Activated naive CD8-positive, alpha-beta T cell treated with anti-CD3 and anti-CD28 coated beads for 36 hours (primary cell): ENCODE measurements at places on chromosomes 11 and 22.

- DNase-seq, result peak; percentile 82
Measured at GRCh38 chr11:122850076-122850631, 11.9 kb downstream of the CRTAM start.

DNA sequence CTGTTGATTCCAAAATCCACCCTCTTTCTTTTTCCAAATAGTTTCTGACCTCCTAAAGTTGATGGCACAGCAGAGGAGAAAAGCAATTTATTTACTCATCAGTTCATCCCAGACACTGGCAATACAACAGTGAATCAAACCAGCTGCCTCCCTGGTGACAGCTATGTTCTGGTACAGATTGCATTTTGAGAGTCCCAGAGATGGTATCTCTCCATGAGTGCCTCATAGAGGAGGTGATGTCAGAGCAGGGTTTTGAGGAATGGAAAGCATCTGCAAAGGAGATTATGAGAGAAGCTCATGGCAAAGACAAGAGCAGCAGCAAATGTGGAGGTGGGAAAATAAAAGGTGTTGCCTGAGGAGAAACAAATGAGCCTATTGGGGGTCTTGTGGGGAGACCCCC, 377.2 kb downstream of the MN1 start:
- DNase-seq, result no peak

- no peak for DNase-seq
Measured at GRCh38 chr22:26409719-26410335, 19.2 kb upstream of the ASPHD2 start.

DNA sequence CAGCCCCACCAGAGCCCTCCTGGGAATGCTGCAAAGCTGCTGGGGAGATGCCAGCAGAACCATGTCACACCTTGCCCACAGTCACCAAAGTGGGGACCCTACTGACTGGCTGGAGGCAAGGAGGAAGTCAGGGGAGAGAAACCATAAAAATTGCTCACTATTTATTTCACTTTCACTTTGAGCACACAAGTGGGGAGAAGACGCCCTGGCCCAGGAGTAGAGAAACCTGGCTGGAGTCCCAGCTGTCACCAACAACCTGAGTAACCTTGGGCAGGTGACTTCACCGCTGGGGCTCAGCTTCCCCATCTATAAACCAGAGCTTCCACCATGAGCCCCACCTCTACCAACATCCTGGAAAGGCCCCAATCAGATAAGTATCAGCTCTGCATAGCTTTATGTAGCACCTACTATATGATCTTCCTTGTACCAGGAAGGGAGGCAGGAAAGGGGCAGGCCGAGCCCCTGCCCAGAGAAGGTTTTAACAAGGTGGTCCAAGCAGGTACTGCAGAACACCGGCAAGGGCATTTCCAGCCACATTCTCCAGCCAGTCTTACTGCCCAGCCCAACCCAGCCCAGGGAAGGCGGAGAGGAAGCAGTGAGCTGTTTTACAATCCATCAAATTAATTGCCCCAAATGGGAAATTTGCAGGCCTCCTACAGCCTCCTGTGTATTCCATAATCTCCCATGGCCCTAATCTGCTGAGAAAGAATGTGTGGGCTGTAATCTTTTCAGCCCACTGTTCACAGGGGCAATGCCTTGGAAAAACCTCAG, 27.6 kb downstream of the PLEKHA7 start:
- peak; percentile 74 for DNase-seq

- DNase-seq, result no peak
Measured at GRCh38 chr22:44880610-44881290, 128.4 kb downstream of the ARHGAP8 start.

GRCh38 chr11:62788991-62789390, 1.8 kb downstream of the TMEM179B start:
- no peak for DNase-seq

DNA sequence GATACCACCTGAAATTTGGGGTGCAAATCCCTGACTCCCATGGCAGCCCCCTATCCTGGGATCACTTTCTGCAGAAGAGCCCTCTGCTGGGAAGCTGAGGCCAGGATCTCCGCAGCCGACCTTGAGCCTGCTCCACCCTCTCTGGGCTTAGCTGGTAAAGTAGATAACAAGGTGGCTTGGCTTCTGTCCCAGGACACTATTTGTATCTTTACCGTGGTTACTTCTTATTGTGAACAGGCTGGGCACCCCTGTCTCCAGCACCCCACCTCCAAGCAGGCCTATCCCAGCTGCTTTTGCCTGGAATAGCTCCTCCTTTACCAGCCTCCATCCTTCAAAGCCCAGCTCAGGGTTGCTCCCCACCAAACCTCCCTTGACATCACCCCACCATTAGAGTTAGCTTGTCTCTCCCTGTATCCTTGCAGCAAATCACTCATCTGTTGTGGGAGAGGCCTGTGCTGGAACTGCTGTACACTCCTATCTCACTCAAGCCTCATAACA, 35.2 kb upstream of the P2RY2 start:
- no peak for DNase-seq

GRCh38 chr11:6410695-6411430, 8.0 kb downstream of the APBB1 start:
- DNase-seq, result no peak

DNA sequence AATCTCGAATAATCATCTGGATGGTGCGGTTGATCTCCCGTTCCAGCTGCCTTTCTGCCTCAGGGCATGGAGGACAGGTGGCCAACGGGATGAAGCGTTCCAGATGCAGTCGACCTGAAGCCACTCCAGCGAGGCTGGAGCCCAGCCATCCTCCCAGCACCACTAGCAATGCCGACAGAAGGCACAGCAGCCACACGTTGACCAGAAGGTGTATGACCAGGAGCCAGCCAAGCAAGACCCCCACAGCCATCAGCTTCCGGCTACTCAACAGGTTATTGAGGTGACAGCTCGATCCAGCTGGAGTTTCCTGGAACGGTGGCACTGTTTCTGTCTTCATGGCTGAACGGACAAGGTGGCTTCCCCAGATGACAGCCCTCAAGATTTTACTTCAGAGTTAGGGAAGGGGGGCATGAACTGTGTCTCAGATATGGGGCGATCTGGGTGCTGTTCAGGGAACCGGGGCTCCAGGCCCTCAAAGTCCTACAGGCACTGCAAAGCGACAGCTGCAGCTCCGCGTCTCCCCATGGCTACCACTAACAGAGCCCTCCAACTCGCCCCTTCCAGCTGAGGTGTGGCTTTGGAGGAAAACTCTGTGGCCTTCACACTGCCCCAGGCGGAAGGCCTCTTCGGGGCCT, 559 bp downstream of the SNX19 start:
- DNase-seq, result no peak

DNA sequence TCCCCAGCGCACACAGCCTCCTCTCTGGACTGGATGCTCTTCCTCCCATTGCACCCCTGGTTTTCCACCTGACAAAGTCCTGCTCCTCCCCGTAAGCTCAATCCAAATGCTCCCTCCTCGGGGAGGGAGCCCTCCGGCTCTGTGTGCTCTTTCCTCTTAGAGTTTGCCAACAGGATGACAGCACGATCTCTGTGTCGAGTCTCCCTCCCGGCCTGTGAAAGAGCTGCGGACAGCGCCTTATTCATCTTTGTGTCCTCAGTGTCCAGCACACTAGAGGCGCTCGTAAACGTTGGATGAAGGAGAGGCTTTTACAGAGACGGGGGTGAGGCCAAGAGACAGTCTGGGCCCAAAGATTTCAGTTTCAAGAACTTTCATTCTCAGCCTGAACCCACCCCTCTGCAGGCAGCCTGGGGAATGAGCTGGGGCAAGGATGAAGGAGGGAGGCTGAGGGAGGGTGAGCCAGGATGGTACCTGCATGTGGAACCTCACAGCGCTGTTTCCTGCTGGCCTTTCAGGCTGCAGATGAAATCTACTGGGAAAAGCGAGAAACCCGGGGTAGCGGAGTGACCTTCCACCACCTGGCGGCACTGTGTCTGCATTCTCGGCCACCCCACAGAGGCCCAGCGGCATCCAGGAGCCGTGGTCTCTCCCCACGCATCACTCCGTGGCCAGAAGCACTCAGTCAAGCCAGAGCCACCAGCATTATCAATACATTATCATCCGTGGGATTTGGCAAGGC, 8.5 kb upstream of the TMPRSS4 start:
- DNase-seq, result no peak
